ENCODE measurements at places on chromosomes 6 and 20.

- DNase-seq: no peak
These were observed 342.2 kb upstream of the NT5E start for GRCh38 chr6:85107701-85108100.

DNA sequence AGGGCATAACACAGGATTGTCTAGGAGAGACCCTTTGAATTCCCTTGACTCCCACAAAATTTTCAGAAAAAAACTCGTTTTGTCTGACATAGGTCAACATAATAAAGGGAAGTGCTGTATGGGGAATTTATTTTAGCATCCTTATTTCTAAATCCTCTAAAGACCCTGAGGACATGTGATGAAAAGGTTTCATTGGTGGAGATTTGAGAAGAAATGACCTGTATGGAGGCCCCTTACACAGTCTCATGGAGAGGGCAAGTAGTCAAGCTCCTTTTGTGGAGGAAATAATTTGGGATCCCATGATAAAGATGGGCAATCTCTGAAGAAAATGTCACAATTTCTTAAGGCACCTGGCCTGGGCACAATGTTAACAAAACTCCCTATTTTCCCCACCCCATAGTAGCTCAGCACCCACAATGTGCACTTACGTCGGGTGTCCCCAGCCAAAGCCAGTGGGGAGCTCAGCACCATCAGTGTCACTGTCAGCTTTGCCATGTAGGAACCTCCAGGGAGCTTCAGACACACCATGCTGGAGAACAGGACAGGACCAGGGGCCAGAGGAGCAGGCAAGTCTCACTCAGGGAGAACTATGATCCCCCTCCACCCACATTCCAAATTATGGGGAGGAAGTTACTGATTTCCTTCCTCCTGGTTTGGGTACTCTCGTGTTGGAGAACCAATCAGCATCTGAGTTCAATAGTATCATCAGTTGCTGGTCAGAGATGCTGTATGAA, at the start of gene HLA-DRB5:
TSS of gene HLA-DRB5 (minus strand) at position 591 of the 734 bp plus-strand sequence. CDS start at position 528, 63 bp downstream.
- no peak for DNase-seq

DNA sequence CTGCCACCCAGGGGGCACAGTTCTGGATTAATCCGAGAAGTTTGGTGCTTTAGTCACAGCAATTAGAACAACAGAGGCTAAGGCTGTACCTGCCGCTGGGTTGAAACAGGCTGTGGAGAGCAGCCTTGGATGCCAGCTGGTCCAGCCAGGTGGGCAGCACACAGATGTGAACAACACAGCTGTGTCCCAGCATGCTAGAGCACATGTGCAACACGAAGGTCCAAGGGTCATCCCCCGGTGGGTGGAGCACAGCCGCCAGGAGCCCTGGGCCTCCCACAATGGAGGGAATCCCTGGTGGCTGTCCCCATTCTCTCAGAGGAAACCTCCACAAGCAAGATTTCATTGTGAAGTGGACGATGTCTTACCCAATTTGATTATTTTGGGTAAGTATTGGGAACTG, 99.2 kb upstream of the SYNDIG1 start:
- no peak for DNase-seq

GRCh38 chr6:8391934-8392333, 43.4 kb downstream of the SLC35B3 start:
- DNase-seq: no peak

DNA sequence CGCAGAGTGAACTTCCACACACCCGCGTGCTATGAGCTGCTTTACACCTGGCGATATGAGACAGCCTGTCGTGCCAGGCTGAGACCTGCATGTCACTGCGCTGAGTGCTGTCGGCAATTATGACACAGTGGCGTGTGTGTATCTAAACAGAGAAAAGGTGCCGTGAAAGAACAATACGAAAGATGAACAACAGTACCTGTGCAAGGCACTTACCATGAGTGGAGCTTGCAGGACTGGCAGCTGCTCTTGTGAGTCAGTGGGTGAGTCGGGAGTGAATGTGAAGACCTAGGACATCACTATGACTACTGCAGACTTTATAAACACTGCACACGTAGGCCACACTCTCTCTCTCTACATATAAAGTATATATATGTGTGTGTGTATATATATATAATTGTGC, 68.5 kb upstream of the DUSP22 start:
- no peak for DNase-seq

DNA sequence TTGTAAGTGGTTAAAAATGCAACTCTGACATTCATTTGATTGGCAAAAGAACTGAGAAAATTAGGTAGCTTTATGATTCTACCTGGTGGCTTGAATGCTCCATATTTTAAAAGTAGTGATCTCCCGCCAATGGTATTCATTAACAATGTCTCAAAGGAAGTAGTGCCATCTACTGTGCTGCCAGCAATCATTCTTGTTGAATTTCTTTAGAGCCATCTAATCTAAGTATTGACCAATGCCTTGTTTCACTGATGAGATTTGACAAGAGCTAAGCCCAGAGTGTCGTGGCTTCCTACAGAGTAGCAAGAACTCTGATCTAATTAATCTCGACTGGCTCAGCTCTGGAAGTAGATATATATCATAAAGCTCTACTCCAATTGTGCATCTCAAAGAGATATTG, 696.7 kb downstream of the C6orf118 start:
- peak; percentile 47 for DNase-seq

- DNase-seq: no peak
These were observed 49.4 kb upstream of the CARMIL1 start for GRCh38 chr6:25229671-25230321.

DNA sequence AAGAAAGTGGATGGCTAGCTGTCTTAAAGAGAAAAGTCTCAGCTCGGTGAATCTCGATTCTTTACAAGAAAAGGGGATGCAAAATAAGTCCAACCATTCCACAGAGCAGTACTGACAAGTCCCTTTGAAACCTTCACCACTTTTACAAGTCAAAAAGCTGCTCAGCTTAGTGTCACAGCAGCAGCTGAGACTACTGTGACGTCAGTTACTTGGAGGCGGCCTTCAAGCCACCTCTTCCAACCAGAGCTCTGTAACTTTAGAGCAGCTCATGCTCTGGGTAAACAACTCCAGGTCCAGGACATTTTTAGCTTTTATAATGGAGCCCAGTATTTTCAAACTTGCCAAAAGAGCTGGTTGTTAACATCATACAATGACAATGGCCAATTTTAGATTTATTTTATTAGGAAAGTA, at the start of gene KIAA0408:
TSS of gene KIAA0408 (minus strand) at position 159 of the 411 bp plus-strand sequence. CDS start 5,408 bp downstream, outside the sequence.
- DNase-seq: no peak

- DNase-seq: no peak
These were observed 48.8 kb downstream of the MCUR1 start for GRCh38 chr6:13765570-13765969.

DNA sequence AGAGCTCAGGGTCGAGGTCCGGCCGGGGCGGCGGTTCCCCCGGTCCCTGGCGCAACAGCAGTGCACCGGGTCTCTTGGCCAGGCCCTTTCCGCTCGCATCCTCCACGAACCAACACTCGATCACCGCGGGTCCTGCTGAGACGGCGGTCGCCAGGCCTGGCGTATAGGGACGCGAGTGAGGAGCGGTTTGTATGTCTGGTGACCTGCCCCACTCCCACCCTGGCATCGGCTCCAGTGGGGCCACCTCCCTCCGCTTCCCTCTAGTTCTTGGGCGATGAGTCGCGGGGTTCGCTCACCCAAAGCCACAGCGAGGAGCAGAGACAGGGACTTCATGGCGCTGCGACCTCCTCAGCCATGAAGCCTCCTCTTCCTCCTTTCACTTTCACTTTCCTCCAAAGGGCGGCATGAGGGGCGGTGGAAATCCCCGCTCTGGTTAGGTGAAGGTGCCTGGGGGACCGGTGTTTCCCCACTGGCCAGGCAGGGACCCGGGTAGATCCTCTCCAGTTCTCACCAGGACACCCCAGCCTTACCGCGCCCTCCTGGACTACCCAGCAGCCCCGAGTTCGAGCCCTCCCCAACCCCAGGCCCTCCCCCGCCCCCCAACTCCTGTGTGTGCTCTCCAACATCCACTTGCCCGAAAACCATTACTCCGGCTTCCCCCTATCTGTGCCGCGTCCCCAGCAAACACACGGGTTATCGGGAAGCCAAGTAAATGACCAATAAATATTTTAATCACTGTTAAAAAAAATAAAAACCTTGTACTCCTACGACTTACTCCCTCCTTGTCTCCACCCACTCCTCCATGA, at the start of gene TAPBP:
TSS of gene TAPBP (minus strand) at position 370 of the 806 bp plus-strand sequence. CDS start at position 333, 37 bp downstream.
- DNase-seq: no peak

- no peak for DNase-seq
These were observed 449.3 kb upstream of the CITED2 start for GRCh38 chr6:139823808-139824126.

GRCh38 chr20:38126146-38126921, 38.7 kb downstream of the TGM2 start:
- no peak for DNase-seq

DNA sequence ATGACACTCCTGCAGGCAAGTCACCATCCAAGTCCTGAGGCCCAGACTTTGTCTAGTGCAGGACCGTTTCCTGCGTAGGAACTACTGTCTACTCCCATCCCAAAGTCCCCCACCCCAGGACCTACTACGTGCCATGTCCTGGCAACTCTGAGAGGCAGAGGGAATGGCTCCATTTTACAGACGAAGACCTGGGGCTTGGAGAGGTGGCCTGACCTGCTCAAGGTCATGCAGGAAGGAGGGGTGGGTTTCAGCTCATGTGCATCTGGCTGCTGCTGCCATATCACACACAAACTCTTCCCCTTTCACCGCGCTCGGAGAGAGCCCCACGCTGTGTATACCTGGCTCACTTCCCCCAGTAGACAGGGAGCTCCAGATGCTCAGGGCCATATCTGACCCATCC, 1.2 kb upstream of the NOL4L start:
- no peak for DNase-seq

GRCh38 chr20:46232539-46232938, 75.8 kb downstream of the CDH22 start:
- DNase-seq: no peak

- DNase-seq: no peak
These were observed 12.8 kb downstream of the PLG start for GRCh38 chr6:160714731-160715316.

DNA sequence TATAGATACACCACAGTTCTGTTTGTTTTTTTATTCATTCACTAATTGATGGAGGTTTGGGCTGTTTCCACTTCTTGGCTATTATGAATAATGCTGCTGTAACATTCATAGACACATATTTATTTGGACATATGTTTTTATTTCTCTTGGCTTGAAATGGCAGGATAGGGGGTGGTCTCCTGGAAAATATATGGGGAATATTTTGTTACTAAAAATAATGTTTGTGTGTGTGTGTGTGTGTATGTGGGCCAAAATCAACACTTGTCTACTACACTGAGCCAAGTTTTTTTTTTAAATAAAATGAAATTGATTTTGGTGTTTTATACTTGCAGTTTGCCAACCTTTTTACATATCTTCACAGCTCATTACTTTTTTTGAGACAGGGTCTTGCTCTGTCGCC, 264.4 kb upstream of the SULF2 start:
- no peak for DNase-seq

DNA sequence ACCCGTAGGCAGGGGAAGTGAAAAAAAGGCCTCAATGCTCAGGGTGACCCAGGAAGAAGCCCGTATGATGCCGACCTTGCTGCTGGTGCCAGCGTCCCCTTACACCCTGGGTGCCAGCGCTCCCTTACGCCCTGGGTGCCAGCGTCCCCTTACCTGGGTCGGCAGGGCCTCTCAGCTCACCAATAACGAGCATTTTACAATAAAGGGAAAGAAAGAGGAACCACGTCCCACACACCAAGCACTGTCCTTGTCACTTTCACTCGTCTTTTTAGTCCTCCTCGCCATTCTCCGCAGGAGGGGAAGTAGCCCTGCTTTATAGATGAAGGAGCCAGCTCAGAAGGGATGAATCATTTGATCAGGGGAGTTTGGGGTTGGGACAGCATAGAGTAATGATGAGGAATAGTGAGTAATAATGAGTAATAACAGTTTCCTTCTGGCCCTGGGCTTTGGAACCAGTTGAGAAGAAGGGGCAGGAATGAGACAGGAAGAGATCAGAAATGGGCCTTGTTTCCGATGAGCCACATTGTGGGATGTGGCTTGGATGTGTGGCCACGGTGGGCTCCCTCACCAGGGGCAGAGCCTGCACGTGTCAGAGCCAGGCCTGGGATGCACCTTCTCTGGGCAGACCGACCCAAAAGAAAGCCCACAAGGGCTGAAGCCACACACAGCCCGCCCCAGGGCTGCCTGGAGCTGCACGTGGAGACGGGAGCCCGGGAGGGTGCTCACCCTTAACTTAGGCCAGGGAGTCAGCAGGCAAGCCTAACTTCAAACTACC, 75.7 kb downstream of the SYNJ2 start:
- no peak for DNase-seq

- no peak for DNase-seq
These were observed 42.9 kb downstream of the CDH26 start for GRCh38 chr20:60001108-60001507.

DNA sequence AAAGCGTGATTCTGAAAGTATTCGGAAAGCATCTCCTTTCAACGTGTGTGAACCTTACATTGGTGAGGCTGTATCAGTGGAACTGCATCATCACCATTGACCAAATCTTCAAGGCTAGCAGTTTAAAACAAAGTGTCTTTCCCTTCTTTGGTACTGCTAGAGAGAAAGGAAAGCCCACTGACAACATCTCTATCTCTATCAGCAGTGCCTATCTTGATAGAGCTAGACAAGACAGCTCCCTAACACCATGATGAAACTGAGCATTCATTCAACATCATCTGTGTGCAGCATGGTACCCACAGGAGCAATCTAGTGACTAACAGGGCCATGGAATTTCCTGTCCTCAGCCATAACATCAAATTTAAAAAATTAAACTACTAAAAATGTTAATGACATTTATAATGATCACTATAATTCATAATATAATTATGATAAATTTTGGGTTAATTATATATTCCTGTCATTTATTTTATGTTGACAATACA, 31.5 kb upstream of the EDN1 start:
- no peak for DNase-seq

GRCh38 chr6:36313649-36313936, 23.1 kb downstream of the BNIP5 start:
- no peak for DNase-seq

- no peak for DNase-seq
These were observed 32.4 kb downstream of the WRNIP1 start for GRCh38 chr6:2797564-2798031.

- DNase-seq: peak; percentile 87
These were observed 6.6 kb upstream of the GUCA1A start for GRCh38 chr6:42166444-42167141.

DNA sequence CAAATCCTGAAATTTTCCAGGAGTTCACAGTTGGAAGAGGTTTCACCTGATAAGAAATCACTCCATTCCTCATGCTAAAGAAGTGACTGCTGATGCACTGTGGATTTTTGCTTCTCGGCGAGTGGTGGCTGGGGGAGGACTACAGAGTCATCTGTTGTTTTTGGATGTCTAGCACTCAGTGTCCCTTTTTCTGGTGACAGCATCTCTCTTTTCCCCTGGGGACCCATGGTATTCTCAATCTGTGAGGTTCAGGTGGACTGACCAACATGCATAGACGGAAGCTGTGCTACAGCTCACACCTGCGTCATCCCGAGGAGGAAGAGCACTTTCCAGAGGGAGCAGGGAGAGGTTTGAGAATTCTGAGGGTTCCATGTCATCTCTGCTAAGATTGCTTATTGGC, 42.7 kb upstream of the ZNF831 start:
- no peak for DNase-seq

GRCh38 chr20:57482148-57482547, 42.8 kb downstream of the CTCFL start:
- DNase-seq: peak; percentile 27

- DNase-seq: no peak
These were observed 541.1 kb downstream of the HAO1 start for GRCh38 chr20:7399114-7399513.

Data from SK-N-DZ (cell line).